Lower leg skin (tissue), 4 donors: ENCODE measurements at places on chromosomes 11 and 22.
A peak's percentile ranks its signal among the peaks of the same experiment; 100 is the strongest.

DNA sequence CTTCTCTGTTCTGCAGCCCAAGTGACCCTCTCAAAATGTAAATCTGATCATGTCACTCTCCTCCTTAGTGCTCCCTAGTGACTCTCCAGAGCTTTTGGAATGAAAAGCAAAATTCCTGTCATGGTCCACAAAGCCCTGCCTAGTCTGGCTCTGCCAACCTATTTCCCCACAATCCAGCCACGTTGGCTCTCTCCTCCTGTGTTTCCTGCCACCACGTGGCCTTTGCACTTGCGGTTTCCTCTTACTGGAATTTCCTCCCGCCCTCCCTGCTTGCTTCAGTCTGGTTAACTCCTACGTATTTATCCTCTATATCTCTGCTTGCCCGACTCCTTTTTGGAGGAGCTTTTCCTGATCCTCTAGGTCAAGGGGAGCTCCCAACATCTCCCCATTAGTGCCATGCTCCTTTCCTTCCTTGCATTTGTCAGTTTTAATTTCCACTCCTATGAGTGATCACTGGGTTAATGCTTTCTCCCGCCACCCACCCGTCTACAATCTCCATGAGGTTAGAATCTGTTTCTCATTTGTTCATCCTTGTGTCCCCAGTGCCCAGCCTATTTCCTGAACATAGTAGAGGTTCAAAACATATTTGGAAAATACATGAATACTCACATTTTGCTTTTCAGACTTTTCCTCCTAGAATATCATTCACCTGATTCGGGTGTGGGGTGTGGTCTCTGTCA lies 11.5 kb downstream of the NNMT start:
- DNase-seq, result peak; percentile 73

DNA sequence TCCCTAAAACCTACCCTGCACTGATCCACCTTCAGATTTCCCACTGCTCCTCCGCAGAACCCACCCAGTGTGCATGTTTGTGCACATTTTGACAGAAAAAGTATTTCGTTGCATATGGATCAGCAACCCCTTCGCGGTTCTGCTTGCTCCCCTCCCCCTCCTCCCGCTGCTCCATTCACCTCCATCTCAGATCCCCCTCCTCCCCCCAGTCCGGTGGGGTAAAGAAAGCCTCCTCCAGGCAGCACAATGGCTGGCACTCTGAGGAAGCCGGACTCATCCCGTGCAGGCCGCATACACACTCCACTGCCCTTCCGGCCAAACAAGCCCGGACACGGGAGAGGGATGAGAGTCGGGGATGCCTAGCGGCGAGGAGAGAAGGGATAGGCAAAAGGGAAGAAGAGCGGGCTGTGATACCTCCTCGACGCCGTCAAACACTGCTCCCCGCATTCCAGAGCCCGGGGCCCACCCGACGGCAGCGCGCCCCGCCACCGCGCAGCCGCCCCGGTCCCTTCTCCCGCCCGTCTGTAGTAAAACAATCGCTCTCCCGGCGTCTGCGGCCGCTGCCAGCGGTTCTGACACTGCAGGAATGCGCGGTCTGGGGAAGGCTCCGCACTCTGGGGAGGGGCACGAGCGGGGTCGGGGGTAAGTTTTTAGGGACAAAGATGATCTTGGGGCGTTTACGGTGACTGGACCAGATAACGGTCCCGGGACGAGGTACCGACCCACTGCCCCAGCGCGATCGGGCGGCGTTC lies 915 bp downstream of the FEZ1 start:
- no peak for DNase-seq

- no peak for DNase-seq
These were observed 195.7 kb downstream of the TBC1D22A start for GRCh38 chr22:46958191-46958590.

- peak; percentile 5 for DNase-seq
These were observed 35.9 kb downstream of the KCNQ1OT1 start for GRCh38 chr11:2663915-2664314.

- no peak for DNase-seq
These were observed 189.0 kb upstream of the NARS2 start for GRCh38 chr11:78763664-78764063.

- no peak for DNase-seq
These were observed 14.9 kb downstream of the KBTBD3 start for GRCh38 chr11:106061954-106062949.

DNA sequence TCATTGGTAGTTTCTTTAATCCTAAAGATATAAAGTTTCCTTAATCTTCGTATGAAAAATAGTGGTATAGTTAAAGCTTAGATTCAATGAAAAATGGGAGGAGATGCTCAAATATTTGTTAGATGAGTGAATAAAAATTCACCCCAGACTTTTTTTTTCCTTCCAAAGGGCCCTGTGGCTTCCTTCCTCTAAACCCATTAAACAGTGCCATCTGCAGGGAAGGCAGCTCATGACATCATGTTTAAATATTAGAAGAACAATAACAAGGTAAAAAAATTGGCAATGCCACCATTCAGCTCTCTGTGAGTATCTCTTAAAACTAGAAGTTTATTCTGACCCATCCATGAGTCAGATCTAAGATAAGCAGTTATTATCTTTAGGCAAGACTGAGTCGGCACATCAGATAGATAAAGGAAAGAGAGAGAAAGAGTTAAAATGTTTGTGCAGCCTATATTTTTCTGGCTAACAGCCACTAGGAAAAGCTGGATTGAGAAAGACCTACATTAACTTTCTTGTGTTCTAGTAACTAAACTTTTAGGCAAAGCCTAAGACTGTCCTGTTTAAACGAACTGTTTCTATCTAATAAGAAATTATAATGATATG lies 19.1 kb upstream of the OOSP1 start:
- DNase-seq, result no peak

- no peak for DNase-seq
These were observed 24.8 kb upstream of the MTCH2 start for GRCh38 chr11:47667135-47667534.

- no peak for DNase-seq
These were observed 18.5 kb downstream of the FIBIN start for GRCh38 chr11:27012234-27012921.

GRCh38 chr11:92867913-92868619 lies 101.4 kb upstream of the MTNR1B start:
- DNase-seq, result no peak

- no peak for DNase-seq
These were observed 18.4 kb downstream of the LRP5 start for GRCh38 chr11:68330700-68331337.

GRCh38 chr11:25200925-25201324 lies 704.1 kb downstream of the LUZP2 start:
- DNase-seq, result no peak

DNA sequence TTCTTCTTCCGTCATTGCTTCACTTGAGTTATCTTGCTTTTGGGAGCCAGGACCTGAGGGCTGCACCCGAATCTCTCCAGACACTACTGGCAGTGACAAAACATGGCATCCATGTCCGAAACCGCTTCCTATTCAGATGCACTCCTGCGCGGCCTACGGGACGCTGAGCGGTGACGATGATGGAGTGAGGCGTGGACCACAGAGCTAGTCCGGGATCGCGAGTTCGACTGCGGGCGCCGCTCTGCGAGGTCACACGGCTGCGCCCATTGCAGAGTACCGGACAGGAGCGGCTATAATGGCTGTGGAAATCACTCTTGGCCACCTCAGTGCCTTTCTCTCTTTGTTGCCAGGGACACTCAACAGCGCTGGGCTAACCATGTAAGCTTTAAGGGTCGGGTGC lies 453.8 kb upstream of the CNTN5 start:
- DNase-seq, result no peak

DNA sequence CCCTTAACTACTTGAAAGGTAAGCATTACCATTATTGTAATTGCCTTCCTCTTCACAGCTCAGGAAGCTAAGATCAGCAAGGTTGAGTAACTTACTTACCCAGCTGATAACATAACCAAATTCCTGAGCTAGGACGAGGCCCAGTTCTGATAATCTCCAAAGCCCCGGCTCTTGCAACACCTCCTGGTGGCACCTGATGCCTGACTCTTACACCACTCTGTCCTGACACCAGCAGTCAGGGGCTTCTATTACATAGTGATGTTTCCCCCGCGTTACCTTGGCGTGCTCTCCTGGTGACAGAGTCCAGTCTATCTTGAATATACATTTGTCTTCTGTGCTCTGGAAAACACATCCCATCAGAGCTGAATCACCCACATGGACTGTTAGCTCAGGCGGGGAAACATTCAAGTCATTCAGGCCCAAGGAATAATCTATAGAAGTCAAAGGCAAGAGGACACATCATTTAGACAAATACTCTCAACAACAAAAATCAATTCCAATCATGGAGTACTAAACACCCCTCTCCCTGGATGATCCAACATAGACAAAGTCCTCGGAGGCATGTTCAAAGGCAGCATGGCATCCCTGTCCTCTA lies 12.6 kb downstream of the JAML start:
- DNase-seq, result no peak

DNA sequence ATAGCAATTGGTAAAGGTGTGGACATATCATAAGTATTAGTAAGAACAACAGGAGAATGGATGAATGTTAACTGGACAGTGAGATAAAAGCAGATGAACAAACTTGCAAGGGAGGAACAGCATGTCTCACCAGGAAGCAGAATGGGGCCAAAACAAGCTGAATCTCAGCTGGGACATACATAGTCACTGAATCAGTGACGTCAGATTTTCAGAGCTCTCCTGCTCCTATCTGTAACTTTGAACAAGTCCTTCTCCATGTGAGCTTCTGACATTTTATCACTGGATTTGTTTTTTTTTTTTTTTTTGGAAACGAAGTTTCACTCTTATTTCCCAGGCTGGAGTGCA lies 118.7 kb downstream of the BBOX1 start:
- no peak for DNase-seq

GRCh38 chr22:20471126-20471833 lies 24.3 kb downstream of the KLHL22 start:
- DNase-seq, result no peak

GRCh38 chr11:69292221-69292648 lies 1.7 kb upstream of the MYEOV start:
- DNase-seq, result no peak

DNA sequence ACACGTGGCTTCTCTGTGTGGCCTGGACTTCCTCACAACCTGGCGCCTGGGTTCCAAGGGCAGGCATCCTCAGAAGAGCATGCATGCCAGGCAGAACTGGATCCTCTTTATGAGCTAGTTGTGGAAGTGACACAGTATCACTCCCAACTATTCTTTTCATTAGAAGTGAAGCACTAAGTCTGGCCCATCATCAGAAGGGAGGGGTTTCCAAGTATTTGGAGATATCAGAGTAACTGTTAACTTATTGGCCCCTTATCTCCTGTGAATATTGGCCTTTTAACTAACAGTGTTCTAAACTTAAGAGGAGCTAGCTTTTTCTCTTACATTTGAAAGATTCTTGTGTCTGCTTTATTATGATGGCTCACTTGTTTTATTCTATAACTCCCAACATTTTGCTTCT lies 35.5 kb downstream of the FDX1 start:
- DNase-seq, result no peak

DNA sequence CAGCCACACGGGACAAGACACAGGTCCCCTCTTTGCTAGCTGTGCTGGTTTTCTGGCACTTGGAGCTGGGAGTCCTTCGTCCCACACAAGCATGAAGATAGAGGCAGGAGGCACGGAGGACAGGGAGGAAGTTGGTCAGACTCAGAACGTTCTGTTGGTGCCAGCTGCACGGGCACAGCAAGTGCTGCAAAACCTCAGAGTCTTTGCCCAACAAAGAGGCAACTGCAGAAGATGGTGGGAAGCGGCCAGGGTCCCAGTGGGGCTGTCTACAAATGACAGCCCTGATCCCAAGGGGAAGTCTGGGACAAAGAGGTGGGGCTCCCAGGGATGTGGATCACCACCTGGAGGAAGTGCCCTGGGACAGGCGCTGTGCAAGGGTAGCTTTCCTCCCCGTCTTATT lies 9.4 kb upstream of the OSM start:
- DNase-seq, result no peak

DNA sequence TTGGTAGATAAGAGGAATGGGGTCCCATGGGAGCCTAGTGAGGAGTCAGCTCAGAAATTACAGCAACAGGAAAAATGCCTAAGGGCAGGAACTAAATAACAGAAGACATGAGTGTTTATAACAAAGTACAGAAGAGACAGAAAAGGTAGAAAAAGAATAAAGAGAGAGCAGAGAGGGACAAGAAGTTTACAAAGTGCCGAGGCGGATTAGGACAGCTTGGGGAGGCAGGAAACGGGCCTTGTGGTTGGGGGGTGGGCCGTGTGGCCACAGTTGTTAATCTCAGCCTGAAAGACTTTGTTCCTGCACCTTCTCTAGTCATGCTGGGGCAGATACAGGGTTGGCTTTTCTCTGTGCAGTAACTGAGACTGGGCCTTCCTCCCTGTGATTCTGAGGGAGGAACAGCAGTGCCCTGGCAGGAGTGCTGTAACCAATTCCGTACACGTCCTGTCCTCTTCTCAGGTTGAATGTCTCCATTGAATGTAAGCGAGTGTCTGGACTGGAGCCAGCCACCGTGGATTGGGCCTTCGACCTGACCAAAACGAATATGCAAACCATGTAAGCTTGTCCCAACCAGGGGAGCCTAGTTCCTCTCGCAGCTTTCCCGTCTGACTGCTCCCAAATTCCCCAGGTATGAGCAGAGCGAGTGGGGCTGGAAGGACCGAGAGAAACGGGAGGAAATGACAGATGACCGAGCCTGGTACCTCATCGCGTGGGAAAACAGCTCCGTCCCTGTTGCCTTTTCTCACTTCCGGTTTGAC lies 13.2 kb downstream of the NAA40 start:
- no peak for DNase-seq

DNA sequence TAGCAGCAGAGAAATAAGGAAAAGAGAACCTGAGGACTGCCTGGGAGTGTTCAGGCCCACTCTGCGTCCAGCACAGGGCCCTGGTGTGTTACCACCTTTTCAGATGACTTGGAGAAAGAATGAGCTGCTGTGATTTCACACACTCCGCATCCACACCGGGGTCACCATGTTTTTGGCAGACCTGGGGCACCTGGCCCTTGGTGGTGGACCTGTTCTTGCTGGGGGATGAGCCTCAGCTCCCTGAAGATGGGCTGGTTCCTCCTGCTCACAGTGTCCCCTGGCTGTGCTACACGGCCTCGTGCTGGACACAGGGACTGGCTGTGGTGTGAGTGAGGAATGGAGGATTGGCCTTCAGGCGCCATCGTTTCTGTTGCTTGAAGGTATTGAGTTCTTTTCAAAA lies 1381.4 kb downstream of the TBC1D22A start:
- DNase-seq, result no peak

DNA sequence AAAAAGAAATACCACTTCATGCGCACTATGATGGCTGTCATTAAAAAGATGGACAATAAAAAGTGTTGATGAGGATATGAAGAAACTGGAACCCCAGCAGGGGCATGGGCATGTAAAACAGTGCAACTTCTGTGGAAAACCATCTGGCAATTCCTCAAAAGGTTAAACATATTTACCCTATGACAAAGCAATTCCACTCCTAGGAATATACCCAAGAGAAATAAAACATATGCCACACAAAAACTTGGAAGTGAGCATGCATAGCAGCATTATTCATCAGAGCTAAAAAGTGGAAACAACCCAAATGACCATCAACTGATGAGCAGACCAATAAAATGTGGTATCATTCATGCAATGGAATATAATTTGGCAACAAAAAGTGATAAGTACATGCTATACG lies 50.1 kb downstream of the LRRC32 start:
- DNase-seq, result no peak
